ENCODE measurements at places on chromosomes 7 and 10. TPM values are rescaled to one million over a fixed set of nuclear protein-coding genes. Genes with fewer than 3 reads are reported as not detected.

DNA sequence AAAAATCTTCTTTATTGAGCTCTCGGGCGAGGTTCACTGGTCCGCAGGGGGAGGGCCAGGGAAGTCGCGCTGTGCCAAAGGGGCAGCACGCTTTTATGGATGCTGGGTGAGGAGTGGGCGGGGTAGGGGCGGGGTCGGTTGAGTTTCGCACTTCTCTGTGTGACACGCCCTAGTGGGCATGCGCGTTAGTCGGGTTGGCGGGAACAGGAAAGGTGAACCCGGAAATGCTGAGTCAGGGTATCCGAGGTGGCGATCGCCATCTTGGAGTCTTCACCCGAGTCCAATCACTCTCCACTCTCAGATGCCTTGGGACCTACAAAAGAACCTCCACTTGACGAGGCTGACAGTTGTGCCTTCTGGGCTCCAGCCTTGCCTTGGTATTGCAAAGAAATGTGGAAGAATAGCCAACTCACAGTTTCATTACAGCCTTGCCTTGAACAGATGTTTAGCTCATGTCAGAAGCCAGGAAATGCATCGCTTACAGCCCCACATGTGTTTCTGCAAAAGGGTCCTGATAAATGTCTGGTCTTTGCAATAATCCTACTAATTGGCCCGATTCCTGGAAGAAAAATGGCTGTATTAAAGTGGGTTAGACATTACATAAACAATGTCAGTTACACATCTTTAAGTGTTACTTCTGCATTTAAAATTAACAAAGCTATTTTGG is 64.1 kb downstream of the AHR start:
- DNase-seq: no peak

GRCh38 chr10:33385686-33386085 is 51.2 kb upstream of the NRP1 start:
- no peak for DNase-seq

DNA sequence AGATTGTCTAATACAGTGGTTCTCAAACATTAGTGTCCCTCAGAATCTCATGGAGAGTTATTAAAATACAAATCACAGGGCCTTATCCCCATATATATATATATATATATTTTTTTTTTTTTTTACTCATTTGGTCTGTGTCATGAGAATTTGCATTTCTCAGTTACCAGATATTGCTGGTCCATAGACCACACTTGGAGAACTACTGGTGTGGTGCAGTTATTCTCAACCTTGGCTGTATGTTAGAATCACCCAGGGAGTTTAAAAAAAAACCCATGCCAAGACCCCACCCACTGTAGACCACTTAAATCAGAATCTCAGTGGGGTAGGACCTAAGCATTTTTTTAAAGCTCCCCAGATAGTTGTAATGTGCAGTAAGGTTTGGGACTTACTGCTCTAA is 179.9 kb downstream of the AUTS2 start:
- no peak for DNase-seq

GRCh38 chr10:61888744-61889143 is 12.8 kb upstream of the ARID5B start:
- DNase-seq: no peak

- no peak for DNase-seq
Measured at GRCh38 chr10:10223131-10223530, 794.5 kb upstream of the CELF2 start.

DNA sequence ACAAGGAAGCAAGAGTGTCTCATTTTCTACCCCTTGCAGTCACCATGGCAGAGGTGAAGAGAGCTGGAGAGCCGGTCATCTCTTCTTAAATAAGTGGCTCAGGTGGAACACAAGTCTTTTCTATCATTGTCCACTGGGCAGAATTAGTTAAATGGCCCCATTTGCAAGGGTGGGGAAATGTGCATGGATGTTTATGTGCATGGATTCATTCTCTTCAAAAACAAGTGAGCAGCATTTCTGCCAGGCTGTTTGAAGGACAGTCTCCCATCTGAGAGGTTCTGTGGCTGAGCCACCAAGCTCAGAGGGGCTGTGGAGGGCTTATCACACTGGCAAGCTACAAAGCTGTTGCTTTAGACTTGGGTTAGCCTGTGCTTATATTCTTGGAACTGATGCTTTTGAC is 370.3 kb upstream of the MTPN start:
- no peak for DNase-seq

DNA sequence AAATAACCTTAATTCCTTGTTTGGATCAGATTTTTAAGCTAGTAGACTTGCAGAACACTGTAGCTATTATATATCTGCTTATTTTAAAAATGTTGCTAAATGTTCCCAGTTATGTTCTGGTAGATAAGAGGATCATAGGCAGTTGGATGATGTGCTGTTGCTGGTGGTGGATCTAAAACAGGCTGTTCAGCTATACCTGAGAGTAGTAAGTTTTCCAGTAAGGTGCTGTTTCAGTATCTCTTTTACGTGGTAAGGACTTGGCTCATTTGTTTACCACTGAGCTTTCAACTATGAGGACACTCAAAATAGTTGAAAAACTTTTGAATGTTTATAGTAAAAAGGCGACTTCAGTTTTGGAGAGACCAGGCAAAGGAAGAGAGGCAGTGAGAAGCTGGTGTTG is 180.9 kb downstream of the CDK14 start:
- no peak for DNase-seq

- DNase-seq: no peak
Measured at GRCh38 chr7:23299770-23300300, 696 bp downstream of the MALSU1 start.

DNA sequence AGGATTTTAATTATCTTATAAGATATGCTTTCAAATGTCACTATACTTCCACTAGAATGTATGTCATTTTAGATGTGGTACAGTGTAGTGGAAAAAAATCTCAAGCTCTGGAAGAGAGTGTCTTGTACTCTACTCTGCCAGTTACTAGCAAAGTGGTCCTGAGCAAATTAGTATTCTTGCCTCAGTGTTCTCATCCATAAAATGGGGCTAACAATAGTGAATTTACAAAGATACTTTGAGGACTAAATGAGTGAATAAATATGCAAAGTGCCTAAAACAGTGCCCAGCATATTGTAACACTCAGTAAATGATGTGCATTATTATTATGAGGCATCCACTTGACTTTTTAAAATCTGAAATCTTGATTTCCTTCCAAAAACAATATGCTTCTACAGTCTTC is 488.9 kb upstream of the PHF14 start:
- DNase-seq: no peak

DNA sequence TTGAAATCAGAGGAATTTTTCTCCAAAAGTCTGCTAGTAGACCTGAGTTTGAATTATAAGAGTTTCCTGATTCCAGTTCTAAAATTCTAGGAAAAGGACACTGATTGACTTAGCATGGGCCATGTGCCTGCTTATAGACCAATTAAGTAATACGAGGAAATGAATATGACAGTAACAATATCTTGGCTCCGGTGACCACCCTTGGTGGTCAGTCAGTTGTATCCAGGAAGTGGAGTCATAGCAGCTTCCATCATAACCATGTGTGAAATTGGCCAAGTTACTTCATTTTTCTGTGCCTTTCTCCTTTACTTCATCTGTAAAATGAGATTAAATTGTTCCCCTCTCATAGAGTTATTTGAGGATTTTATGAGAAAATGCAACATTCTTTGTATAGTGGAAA is 66.9 kb downstream of the MTPAP start:
- no peak for DNase-seq

- DNase-seq: peak; percentile 83
Measured at GRCh38 chr10:103648636-103649532, 155.4 kb downstream of the NEURL1 start.

Gene MPP7
- total RNA-seq: 11.5 TPM

Gene OR2A42
- not detected for total RNA-seq

Gene FMC1
- total RNA-seq: 51.3 TPM

Gene UCN3
- total RNA-seq: not detected

Gene C10orf67
- 0.48 TPM for total RNA-seq

Gene AKR1C1
- total RNA-seq: 175 TPM

Gene ASL
- 10.2 TPM for total RNA-seq

Gene ACTR3C
- 7.4 TPM for total RNA-seq

Gene AASS
- 14.3 TPM for total RNA-seq

Gene COL28A1
- total RNA-seq: 5.3 TPM

Gene NPC1L1
- total RNA-seq: not detected

Gene SEC31B
- total RNA-seq: 6.7 TPM
